ENCODE measurements at places on chromosomes 7 and 10. TPM values are rescaled to one million over a fixed set of nuclear protein-coding genes. Genes with fewer than 3 reads are reported as not detected.

DNA sequence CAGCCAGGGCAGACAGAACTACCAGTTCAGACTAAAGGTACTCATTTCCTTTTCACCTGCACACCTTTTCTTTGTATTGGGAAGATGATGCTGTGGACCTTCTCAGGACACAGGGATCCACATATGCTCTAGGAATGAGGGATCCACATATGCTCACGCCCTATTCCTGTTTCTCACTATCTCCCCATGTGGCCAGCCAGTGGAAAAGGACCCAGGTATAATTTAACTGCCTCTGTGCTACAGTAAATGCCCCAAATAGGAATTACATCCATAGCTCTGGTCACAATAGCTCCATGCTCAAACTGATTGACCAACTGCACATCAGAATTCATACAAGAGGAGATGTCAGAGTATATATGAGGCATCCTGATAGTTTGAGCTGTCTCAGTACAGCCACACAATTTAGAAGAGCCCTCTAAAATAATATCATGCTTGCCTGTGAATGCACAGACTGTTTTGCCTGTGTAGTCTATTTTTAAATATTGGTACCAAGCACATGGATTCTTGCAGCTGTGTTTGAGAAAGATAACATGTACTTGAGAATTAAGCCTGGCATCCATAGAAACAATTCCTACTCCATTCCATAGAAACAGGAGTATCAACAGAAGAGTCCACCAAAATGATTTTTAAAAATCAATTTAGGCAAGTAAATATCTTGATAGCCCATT lies 43.7 kb downstream of the CTTNBP2 start:
- ATAC-seq = no peak

DNA sequence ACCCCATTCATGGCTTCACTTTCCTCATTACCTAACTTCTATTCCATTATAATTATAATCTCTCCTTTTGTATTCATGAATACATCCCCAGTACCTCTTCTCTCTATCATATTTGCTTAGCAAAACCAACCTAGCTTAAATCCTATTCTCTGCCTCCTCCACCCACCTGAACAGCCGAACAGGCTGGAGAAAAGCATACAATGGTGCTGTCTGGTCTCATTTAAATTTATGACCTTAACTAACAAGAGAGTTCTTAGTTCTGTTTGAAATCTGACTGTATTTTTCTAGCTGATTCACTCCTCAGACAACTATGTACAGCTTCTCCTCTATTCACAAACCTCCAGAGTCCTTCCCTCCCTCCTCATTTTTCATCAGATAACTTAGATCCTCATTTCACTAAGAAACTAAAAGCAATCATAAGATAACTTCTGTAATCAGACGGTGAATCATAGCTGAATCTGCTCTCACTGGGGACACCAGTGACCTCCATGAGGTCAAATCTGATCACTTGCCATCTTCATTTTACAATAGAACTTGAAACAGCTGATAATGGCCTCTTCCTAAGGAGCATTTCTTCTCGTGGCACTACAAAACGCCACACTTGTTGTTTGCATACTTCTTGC lies 233.9 kb upstream of the AOAH start:
- ATAC-seq = peak; percentile 28

DNA sequence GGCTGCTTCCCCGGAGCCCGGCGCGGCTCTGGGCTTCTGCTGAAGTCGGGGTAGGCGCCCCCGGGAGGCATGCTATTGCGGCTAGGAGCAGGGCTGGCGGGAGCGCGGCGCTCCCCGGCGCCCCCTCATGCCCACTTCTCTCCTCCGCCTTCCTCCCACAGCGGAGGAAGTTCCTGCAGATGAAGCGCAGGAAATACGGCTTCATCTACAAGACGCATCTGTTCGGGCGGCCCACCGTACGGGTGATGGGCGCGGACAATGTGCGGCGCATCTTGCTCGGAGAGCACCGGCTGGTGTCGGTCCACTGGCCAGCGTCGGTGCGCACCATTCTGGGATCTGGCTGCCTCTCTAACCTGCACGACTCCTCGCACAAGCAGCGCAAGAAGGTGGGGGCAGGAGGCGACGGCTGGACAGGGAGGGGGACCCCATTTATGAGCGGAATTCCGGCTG lies 479 bp downstream of the CYP26A1 start:
- ATAC-seq = peak; percentile 73

CYP2C19 gene
- 0.38 TPM for total RNA-seq

- ATAC-seq = no peak
These were observed 42.4 kb downstream of the CCNY start for GRCh38 chr10:35378541-35379210.

GRCh38 chr7:16084370-16084769 lies 337.0 kb downstream of the CRPPA start:
- no peak for ATAC-seq

GRCh38 chr7:98868450-98868849 lies 1.4 kb downstream of the TMEM130 start:
- no peak for ATAC-seq

DNA sequence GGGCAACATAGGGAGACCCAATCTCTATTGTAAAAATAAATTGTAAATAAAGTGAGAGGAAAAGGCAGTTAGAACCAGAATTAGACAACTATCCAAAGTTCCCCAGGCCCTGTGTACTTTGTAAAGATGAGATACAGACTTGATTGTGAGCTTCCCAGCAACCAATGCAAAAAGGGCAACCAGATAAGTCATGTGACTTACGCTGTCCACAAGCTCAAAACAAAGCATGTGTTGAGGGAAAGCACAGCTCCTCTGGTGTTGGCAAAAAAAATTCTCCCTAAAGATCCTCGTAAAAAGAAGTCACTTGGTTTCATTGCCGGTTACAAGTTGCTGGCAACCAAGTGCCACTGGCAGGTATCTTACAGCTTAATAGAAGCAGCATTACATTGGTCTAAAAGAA lies 154.0 kb downstream of the CUX1 start:
- no peak for ATAC-seq

- peak; percentile 86 for ATAC-seq
These were observed at the start of gene PDLIM1 for GRCh38 chr10:95290461-95291364. PDLIM1 (minus strand) TSS chr10:95291003; CDS start chr10:95290915, 88 bp downstream.

DNA sequence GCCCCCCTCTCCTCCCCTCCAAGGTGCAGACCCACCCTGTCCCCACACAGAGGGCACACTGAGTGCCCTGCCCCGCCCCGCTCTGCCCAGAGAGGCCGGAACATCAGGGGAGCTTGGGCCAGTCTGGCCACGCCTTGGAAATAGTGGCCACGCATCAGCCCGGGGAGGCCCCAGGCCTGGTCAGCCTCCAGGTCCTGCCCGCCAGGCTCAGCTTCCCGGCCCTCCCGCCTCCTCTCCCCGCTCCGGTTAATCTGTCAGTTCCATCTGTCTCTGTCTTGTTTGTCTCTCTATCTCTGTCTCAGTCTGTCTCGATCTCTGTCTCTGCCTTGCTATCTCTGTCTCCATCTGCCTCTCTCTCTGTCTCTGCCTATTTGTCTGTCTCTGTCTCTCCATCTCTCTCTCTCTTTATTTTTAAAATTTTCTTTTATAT lies 28.9 kb upstream of the TNRC18 start:
- ATAC-seq = no peak

DNA sequence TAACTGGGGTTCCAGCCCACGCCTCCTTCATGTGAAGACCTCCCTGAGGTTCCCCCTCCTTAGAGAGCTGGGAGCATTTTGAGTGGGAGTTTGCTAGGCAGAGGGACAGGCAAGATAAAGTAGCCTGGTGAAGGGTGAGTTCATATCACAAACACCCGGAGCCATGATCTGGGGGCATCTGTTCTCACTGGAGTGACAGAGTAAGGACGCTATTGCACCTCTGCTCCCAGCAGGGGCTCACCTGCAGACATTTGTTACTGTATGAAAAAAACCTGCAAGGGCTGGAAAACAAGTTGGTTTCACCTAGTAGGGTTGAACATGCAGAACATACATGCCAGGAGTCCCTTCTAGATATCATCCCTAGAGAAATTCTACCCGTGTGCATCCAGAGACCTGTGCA lies 88.4 kb downstream of the CARD11 start:
- ATAC-seq = no peak

- no peak for ATAC-seq
These were observed 92.1 kb upstream of the SAMD8 start for GRCh38 chr10:75019370-75019769.

GRCh38 chr7:37117292-37117691 lies 331.4 kb downstream of the ELMO1 start:
- no peak for ATAC-seq

- ATAC-seq = no peak
These were observed 193.5 kb downstream of the CFTR start for GRCh38 chr7:117673367-117673766.

TBC1D12 gene
- total RNA-seq = 17.0 TPM

DNA sequence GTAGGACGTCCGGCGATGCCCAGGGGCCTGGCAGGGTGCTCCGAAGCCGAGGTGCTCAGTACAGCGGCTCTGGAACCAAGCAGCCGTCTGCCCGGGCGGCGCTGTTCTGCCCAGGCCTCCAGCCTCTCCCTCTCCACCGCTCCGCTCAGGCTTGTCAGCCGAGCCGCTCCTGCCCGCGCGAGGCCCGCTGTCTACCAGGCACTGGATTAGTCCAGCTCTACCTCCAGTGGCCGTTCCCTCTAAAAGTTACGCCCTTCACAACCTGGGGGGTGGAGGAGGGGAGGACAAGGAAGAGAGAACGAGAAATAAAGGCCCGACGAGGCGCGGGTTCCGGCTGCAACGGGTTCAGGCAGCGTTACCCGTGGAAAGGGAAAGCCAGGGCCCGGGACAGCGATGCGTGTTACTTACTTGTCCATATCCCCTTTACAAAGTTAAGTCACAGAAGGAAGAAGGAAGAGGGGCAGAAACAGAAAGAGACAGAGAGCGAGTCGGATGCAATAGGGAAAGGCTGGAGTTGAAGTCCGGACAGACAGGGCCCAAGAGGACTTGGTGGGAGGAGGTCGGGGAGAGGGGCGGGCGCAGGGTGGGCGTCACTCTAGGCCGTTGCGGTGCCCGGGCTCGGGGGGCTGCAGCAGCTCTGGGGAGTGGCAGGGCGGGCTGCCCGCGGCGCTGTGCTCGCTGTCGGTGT lies 2.8 kb downstream of the SP8 start:
- peak; percentile 30 for ATAC-seq

SEMA3E gene
- total RNA-seq = 11.0 TPM

GRCh38 chr7:12052211-12052610 lies 158.9 kb upstream of the TMEM106B start:
- ATAC-seq = no peak

CCSER2 gene
- total RNA-seq = 29.0 TPM

GRCh38 chr10:35202050-35202449 lies 75.4 kb downstream of the CREM start:
- ATAC-seq = no peak

KLF14 gene
- total RNA-seq = 0.17 TPM

TSPAN12 gene
- total RNA-seq = 12.7 TPM

GIMAP6 gene
- 0.08 TPM for total RNA-seq

DNA sequence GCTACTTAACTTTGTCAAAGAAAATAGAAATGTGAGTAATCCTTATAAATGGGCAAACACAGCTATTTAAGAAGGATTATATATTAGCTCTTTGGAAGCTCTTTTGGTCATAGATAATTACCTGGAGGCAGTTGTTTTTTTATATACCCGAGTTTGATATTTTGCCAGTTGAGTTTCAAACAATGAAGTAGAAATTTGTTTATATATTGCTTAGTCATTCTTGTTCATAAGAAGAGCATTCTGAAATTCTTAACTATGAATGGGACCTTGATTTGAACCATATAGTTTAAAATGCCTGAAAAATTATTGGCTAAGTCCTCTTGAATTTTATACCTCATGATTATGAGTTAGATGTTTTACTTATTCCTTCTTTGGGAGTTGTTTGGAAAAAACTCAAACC lies 36.4 kb downstream of the MINPP1 start:
- no peak for ATAC-seq

- ATAC-seq = no peak
These were observed 66.4 kb downstream of the MET start for GRCh38 chr7:116738378-116738777.

FAM237B gene
- not detected for total RNA-seq

SAMD9L gene
- total RNA-seq = 0.04 TPM

- ATAC-seq = no peak
These were observed 58.6 kb downstream of the COL13A1 start for GRCh38 chr10:69860271-69860670.

- ATAC-seq = no peak
These were observed 4.9 kb downstream of the PRTFDC1 start for GRCh38 chr10:24947304-24948097.

DNA sequence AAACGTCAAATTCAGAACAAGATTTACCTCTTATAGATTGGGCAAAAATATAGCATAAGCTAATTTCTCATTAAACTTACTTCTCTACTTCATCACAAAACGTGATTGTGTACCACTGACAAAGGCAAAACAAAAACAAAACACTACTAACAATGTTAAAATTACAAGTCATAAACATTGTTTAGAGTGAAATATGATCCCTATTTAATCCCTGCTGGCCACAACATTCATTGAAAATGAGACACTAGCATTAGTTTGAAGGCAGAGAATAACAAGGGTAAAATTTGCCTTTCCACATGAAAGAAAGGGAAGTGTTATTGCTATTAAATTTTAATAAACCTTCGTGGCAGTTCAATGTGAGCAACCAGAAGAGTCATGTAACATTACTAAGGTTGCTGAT lies 45.0 kb downstream of the SEMA3A start:
- peak; percentile 20 for ATAC-seq

CDC14C gene
- total RNA-seq = not detected

FGFBP3 gene
- total RNA-seq = 0.32 TPM

- no peak for ATAC-seq
These were observed 47.0 kb downstream of the SRI start for GRCh38 chr7:88172842-88173241.

DNA sequence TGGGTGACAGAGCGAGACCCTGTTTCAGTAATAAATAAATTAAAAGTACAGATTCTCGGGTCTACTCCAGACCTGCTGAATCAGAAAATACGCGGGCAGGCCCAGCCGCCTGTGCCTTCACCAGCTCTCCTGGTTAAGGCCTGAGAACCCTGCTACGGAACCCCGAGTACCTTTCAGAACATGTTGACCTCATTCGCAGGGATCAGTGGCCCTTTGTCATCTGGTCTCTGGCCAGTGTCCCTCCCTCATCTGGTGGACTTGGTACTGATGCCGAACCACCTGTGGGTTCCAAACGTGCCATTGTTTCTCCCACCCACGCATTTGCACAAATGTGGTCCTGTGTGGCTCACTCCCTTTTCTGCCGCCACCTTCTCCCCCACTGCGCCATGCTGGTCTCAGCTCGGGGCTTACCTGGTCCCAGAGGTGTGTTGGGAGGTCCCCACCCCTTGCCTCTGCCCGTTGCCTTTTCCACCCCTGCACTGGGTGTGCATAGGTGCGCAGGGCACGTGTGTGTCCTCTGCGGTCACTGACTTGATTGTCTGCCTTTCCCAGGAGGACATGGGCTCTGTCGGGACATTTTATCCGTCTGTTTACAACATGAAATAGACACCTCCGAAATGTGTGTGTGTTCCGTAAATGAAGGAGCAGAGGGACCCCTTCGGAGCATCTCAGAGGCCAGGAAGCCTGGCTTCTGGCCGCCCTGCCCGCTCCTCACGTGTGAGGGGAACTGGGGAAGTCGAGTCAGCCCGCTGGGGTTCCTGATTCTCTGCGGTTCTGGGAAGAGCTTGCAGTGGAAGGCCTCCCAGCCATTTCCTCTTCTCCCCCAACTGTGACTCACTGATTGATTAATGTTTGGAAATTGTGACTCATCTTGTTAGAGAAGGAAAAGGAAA lies 135.2 kb downstream of the CUX1 start:
- peak; percentile 87 for ATAC-seq

- no peak for ATAC-seq
These were observed 111.6 kb downstream of the NKX6-2 start for GRCh38 chr10:132674311-132674710.

ELFN1 gene
- total RNA-seq = 0.13 TPM

Measured in motor neuron (in vitro differentiated cells).